GM04503 (cell line): ENCODE measurements at places on chromosomes 4 and X.

DNA sequence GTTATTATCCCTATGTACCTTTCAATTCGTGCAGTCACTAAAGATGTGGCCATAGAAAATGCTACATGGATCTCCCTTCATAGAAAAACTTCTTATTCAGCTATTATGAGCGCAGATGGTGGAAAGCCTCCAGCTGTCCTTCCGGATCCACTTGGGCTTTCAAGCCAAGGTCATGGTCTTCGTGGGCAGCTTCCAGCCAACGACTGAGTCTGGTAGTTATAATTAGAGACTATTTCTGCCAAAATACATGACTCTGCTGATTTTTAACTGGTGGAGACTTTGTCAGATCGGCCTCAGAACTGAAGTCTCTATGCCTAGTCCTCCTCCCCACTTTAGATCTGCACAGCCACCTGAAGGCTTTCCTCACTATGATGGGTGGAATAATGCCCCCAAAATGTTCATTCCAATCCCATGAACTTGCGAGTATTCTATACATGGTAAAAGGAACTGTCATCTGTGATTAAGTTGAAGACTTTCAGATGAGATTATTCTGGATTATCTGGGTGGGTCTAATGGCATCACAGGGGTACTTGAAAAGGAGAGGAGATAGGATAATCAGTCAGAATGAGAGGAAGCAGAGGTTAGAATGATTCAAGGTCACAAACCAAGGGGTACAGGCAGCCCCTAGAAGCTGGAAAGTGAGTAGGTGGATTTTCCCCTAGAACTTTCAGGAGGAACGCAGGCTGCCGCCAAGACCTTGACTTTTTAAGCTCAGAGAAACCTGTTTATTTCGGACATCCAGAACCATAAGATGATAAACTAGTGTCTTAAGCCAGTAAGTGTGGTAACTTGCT lies 171.1 kb upstream of the CXCL13 start:
- DNase-seq = no peak

DNA sequence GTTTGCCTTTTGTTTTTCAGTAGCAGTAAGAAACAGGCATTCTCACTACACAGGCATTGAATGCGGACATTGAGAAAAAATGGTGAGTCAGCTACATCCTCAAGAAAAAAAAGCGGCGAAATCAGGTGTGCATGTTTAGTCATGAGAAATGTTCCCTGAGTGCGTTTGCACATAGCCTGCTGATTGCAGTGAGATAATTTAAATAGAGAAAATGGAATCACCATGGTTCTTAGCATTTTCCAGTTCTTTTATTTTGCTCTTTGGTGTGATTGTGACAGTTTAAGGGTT lies 54.1 kb upstream of the CLDN34 start:
- no peak for DNase-seq

DNA sequence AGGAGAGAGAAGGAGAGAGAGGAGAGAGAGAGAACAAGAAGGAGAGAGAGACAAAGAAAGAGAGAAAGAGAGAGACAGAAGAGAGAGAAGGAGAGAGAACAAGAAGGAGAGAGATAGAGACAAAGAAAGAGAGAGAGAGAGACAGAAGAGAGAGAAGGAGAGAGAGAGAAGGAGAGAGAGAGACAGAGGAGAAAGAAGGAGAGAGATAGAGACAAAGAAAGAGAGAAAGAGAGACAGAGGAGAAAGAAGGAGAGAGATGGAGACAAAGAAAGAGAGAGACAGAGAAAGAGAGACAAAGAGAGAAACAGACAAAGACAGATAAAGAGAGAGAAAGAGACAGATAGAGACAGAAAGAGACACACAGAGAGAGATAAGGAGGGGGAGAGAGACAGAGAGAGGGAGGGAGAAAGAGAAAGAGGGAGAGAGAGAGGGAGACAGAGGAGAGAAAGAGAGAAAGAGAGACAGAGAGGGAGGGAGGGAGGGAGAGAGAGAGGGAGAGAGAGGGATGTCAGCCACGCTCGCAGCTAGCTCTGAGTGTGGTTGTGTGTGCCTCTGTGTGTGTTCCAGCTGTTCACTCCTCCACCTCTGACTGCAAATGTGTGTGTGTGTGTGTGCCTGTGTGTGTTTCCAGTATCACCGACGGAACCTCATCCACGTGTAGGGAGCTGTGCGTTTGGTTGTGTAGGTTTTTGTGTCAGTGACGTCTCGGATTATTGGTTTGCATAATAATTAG lies 105.8 kb downstream of the CRLF2 start:
- no peak for DNase-seq

- no peak for DNase-seq
Measured at GRCh38 chr4:133802359-133803140, 399.0 kb downstream of the PABPC4L start.

GRCh38 chr4:7995866-7996265 lies 56.2 kb upstream of the AFAP1 start:
- DNase-seq = no peak

DNA sequence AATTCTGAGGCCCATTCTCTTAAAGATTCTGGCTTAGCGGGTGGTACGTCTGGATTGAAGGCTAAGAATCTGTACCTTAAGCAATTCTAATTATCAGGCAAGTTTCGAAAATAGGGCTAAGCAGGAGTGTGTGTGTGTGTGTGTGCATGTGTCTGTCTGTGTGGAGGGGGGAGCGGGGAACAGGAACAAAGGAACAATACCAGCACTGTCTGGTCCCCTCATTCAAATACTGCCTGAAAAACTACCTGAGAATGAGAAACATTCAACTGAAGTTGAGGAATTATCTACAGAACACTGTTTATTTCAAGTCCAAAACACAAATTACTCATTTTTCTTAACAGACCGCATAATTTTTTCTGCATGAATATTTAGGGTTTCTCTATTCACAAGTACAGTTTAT lies 18.6 kb downstream of the PGRMC2 start:
- no peak for DNase-seq

DNA sequence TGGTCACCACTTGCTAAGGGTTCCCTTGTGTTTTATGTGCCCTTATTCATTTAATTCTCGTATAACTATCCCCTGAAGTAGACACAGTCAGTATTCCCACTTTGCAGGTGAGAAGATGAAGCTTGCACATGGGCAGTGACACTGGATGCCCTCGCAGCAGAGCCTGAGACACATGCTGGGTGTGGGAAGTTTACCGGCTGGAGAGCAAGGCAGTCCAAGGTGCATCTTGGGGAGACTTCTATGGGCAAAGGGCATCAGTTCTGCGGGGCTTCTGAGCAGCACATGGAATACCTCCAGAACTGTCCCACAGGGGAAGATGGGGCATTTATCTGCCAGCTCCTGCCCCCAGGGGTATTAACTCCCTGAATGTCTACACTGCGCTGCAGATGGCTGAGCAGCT lies 92.2 kb downstream of the SLC2A9 start:
- DNase-seq = no peak

GRCh38 chr4:164949448-164950143 lies 27.9 kb downstream of the TRIM61 start:
- no peak for DNase-seq

- no peak for DNase-seq
Measured at GRCh38 chrX:135530097-135530496, 9.6 kb downstream of the INTS6L start.

- DNase-seq = no peak
Measured at GRCh38 chr4:94305466-94306225, 37.0 kb downstream of the HPGDS start.

DNA sequence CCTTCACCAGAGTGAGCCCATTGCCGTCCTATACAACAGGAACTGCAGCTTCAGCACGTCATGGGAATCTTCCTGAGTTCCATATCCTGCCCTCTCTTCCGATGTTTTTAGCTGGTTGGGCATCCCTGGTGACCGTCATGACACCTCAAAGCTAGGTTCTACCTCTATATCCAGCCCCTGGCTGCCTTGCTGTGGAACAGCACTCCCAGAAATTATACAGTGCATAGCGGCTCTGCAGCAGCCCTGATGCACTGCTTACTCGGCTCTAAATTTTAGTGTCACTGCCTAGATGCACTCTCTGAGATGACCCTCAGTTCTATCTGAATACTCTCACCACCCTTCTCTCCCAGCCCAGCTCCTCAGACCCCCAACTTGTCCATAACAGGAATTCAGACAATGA lies 44.3 kb downstream of the ARHGEF38 start:
- no peak for DNase-seq

DNA sequence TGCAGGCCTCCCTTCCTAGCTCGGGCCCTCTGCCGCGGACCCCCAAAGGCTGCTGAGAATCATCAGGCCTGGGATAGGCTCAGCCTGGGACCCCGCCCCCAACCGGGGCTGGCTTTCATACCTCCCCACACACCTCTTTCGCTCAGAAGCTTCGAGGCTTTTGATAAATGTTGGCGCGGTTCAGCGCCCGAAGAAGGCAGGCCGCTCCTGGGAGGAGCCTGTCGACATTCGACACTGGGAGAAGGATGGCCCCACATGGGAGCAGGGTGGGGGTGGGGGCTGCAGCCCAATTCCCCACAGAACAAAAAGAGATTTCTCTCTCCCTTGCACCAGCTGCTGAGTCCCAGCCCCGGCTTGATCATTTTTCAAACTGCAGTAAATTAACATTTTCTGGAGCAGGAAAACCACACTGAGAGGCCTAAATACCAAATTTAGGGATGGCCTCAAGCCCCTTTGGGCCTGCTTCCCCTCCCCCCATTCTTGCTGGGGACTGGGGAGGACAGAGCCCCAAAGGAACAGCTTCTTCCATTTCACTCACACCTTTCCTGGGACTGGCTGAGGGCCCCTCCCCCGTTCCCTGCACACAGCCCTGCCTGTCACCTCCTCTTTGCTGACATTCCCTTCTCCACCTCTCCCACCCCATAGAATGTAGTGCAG lies 112.9 kb upstream of the PJA1 start:
- DNase-seq = no peak

DNA sequence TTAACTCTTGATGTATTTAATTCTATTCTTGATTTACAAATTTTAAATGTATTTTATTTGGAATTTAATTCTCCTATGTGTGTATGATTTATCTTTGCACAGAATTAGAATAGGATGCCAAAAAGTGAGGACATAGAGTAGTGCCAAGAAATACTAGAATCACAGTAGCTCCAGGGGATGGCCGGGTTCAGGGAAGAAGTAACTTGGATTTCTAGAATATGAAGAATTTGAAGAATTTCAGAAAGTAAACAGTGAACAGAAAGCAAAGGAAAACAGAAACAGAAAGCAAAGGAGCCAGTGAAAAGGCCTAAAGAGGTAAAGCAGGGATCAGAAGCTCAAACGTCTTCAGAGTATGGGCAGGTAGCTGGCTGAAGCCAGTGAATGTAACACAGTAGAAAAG lies 1187.6 kb downstream of the RPA4 start:
- DNase-seq = no peak

GRCh38 chr4:123506011-123506695 lies 109.6 kb downstream of the SPRY1 start:
- DNase-seq = no peak

GRCh38 chr4:94551643-94552564 lies 100.2 kb downstream of the PDLIM5 start:
- DNase-seq = no peak

- no peak for DNase-seq
Measured at GRCh38 chrX:112867570-112867969, 26.9 kb upstream of the AMOT start.

DNA sequence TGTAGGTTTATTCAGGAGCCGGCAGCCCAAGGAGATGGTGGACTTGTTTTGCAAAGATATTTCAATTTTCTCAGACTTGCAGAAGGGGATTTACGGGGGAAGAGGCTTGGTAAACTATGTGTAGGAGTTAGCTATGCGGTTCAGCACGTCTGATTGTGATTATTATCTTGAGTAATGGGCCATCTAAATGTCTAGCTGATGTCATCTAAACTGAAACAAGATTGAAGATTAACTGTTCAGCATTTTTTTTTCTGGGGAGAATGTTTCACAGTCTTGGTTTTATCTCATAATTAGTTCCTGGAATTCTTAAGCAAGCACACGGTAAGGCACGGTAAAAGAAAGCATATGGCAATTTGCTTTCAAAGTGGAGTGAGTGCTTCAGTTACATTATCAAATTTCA lies 207.3 kb upstream of the CXorf51B start:
- no peak for DNase-seq

DNA sequence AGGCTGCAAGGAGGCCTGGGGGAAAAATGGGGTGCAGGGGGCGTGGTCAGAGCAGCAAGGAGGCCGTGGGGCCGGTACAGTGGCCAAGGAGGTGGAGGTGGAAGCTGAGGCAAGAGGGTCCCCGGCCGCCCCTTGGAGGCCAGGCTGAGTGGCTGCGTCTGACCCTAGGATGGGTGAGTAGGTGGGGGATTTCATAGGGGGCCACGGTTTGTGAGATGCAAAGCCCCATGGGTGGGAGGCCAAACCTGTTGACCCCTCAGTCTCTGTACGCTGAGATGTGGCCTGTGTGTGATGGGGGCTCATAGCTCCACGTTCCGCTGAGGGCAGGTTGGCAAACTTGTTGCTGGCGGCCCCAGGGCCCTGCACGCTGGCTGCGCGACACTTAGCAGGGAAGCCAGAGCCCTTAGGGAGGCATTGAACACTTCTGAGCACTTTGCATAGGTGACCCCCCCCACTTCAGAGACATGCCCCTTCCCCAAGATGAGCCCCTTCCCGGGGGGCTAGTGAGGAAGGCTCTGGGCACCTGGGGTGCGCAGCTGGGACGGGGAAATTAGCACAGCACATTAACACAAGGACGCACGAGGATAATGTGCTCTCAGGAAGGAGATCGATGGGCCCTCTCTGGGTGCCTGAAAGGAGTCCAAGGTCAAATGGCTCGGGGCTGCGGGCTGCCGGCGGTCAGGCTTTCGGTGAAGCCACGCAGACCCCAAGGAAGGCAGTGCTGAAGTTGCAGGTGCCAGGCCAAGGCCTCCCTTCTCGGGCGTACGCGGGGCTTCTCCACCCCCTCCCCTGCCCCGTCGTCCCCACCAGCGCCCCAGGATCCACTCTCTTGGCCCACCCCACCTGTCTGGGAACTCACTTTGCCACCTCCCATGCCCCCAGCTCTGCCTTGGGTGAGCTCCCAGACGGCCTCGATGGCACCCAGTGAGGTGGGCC lies 107.4 kb downstream of the HMX1 start:
- no peak for DNase-seq

GRCh38 chrX:100636321-100636991 lies at the start of gene TSPAN6:
TSPAN6 (minus strand) TSS chrX:100636806; CDS start chrX:100636694, 112 bp downstream.
- DNase-seq = no peak

DNA sequence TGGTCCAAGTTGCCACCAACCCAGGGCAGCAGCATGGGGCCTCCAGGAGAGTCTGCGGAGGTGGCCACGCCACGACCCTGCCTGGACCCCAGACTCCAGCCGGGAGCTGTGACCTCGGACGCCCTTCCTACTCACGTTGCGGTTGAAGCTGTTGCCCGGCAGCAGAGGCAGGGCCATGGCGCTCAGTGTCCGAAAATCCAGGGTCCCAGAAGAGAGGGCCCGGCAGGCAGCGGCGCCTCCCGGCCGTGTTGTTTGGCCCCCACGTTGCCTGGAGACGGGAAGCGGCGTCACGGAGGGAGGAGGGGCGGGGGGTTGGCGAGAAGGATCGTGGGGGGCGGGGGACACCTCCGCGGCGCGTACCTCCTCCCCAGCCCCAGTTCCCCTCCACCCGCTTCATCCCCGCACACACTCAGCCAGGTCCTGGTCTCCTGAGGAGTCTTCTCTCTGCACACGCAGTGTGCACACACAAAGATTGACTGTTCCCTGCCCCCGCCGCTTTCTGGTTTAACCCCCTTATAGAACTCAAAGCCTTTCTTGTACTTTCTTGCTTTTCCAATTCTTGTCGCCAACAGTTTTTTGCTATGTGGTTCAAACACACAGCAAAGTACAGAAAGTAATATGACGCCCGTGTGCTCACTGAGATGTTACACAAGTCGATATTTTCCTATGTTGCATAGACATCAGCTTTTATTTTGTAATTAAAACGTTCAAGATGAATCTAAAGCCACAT lies at the start of gene EFHC2:
TSS of gene EFHC2 (minus strand) at position 261 of the 730 bp plus-strand sequence. CDS start at position 177, 84 bp downstream.
- no peak for DNase-seq
